ENCODE measurements at places on chromosomes 3 and 15.

- DNase-seq, result no peak
These were observed 6.7 kb downstream of the AMIGO3 start for GRCh38 chr3:49712631-49713317.

DNA sequence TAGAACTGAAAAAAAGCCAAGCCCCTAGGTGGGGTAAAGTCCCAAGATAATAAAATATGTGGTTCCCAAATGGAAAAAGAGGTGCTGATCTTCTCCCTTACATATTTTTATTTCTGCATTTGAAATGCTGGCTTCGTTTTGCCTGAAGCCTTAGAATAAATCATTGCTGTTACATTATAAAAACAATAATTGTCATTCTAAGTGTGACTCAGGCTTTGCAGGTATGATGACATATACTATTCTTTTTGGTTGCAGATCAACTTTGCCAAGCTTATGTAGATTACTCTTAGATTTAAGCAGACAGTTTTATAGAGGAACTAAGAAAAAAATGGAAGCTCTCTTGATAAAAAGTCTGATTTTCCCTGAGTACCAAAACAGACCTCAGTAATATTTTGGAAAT is 7.5 kb downstream of the IDH3A start:
- DNase-seq, result no peak

DNA sequence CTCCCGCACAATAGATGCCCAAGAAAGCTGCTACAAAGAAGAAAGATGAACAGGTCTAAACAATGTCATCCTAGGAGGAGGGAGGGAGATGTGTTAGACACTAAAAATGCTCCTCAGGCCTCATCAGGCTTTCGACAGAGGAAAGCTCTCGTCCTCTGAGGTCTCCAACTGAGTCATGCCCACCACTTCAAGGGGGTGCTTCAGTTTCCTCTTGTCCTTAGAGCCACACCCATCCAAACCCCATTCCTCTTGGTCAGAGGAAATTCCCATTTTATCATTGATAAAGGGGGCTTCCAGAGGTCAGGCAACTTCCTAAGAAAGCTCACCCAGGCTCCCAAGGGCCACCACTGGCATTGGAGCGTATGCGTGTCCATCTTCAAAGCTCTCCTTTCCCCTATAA is 50.1 kb downstream of the HEG1 start:
- no peak for DNase-seq

DNA sequence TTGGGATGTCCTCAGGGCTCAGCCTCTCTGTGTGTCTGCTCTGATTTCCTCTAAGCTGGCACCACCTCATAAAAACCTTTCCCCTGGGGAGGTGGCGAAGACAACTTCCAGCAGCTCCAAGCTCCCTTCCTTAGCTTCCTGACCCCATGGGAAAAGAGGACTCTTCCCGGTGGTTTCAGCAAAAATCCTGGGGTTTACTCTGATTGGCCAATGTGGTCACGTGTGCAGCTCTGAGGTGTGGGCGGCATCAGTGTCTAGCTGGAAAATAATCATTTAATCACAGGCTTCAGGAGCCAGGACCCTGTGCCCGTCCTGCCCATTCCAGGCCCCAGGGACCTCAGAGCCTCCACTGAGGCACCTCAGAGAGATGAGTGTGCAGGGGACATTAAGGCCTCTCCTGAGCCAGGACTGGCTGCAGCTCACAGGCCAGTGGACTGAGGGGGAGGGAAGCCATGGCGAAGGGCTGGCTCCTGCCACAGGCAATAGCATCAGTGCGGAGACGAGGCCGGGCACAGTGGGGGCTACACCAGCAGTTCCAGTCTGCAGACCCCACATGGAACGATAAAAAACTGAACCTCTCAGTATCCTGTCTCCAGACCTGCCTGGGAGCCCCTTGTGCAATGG is 104.1 kb downstream of the TPRA1 start:
- no peak for DNase-seq

DNA sequence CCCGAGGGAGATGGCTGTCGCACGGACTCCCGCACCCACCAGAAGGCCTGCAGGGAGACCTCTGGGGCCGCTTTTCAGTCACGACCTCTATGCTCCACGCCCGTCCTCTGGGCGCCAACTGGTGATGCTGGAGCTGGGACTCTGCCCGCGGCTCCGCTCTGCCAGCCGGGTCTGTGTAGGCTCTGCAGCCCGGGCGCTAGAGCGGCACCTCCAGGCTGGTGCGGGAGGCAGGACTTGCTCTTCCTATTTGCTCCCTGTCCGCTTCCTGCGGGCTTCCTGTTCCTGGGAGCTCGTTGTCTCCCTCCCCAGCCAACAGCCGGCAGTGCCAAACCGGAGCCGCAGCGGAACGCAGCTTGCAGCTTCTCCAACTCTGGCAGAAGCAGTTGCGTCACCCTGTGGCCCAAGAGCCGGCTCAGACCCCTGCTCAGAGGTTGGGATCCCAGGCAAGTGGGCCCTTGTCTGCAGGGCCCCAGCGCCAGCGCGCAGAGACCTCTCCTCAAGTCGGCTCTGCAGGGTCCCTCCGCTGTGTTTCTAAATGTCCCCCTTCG is 285.9 kb downstream of the XXYLT1 start:
- no peak for DNase-seq

- DNase-seq, result no peak
These were observed 17.2 kb upstream of the ANKDD1A start for GRCh38 chr15:64894395-64895056.

GRCh38 chr3:162400697-162401096 is 904.1 kb downstream of the OTOL1 start:
- no peak for DNase-seq

DNA sequence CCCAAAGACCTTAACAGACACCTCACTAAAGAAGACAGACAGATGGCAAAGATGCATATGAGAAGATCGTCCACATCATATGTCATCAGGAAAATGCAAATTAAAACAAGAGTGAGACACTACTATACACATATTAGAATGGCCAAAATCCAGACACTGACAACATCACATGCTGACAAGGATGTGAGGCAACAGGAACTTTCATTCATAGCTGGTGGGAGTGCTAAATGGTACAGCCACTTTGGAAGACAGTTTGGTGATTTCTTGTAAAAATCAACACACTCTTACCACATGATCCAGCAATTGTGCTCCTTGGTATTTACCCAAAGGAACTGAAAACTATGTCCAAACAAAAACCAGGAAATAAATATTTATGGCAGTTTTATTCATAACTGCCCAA is 17.6 kb downstream of the CHDH start:
- no peak for DNase-seq

DNA sequence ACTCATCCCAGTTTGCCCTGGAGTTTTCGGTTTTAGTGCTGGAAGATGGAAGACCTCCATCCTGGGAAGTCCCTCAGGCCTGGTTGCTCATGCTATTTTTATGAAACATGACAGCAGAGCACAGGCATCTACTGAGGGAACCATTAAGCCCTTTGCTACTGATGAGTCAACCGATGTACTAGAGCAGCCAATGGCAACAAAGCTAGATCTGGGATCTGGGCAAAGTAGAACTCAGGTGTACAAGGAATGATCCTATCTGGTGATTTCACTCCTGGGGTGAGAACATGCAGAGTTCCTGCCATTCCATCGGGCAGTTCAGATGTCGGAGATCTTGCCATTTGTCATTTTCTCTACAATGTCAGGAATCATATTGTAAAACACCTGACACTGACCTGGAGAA is 166.2 kb upstream of the NSMCE3 start:
- no peak for DNase-seq

DNA sequence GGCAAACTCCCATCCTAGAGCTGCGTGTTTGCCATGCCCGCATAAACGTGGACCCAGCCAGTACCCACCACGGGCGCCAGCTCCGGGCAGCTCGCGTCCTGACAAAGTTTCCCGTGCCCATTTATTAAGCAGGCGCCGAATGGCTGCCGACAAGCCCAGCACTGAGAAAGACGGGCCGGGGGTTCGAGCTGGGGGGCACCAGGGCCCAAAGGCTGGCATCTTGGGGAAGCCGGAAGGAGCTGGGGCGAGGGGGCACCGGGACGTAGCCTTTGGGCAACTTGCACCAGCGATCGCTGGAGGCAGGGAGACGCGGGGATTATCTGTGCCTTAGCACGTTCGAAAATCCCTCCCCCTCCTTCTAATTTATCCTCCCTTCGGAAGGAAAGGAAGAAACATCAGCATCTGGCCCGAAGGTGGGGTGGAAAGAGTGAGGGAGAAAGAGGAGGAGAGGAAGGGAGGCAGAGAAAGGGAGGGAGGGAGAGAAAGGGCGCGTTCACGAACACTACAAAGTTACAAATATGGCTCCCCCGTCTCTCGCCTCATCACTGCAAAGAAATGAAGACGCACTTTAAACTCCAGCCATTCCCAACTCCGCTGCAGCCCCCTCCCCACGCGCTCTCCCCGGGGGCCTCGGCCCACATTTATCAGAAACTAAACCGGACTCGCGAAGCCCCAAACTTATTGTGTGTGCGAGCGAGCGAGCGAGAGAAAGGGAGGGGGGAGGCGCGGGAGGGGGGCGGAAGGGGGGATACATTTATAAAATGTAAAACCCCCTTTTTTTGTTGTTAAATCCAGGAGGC is 1.0 kb downstream of the ANP32A start:
- DNase-seq, result peak; percentile 45

DNA sequence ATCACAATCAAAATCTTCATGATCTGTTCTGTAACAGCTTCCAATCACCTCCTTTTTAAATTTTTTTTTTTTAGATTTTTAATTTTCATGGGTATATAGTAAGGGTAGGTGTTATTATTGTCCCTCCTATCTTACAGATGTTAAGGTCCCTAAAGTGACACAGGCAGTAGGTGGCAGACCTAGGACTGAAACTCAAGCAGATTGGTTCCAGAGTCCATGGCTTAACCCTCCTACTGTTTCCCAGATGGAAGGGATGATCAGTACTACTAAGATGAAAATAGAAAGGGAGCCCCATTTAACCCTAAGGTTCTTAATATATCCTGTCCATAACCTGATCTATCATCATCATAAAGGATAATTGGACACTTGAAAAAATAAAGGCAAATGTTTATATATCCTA is 57.1 kb downstream of the CHAC1 start:
- no peak for DNase-seq

GRCh38 chr3:10248184-10248983 is at the start of gene TATDN2:
Gene TATDN2, plus strand, starts transcription at chr3:10248459. Its CDS starts 742 bp downstream, at chr3:10249201.
- peak; percentile 97 for DNase-seq

DNA sequence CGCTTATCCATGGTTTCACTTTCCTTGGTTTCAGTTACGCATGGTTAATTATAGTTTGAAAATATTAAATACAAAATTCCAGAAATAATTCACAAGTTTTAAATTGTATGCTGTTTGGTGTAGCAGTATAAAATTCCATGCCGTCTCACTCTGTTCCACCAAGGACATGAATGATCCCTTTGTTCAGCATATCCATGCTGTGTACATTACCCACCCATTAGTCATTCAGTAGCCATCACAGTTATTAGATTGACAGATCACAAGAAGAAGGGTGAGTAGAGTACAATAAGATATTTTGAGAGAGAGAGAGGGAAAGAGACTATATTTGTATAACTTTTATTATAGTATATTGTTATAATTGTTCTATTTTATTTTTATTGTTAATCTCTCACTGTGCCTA is 535.5 kb downstream of the SQOR start:
- no peak for DNase-seq

- peak; percentile 24 for DNase-seq
These were observed 8.7 kb upstream of the SUMF1 start for GRCh38 chr3:4475804-4476203.

GRCh38 chr15:89828281-89829145 is 13.9 kb upstream of the ANPEP start:
- DNase-seq, result no peak

DNA sequence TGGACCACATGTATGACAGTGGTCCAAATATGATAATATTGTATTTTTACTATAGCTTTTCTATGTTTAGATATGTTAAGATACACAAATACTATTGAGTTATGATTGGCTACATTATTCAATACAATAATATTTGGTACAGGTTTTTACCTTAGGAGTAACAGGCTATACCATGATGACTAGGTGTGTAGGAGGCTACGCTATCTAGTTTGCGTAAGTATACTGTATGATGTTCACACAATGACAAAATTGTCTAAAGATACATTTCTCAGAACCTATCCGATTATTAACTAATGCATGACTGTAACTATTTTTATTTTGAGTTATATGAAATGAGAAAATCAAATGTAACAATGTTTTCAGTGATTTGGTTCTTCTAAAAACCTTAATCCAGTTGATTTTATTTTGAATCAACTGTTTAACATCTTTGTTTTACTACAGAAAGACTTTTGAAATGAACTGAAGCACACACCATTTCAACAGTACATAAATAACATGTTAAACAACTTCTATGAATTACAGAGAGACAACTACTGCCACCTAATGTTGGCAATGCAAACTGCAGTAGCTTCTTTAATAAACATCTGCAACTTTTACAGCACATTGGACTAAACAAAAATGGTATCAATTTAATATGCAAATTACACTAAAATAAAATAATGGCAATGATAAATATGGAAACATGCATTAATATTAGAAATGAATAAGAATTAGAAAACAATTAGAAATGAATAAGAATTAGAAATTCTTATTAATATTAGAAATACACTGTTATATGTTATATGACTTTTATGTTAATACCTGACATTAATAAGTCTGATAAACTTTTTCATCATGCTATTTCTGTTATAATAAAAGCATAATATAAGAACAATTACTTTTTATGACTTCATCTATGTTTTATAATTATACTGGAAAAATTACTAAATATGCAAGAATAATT is 255.7 kb downstream of the MBNL1 start:
- DNase-seq, result peak; percentile 74

DNA sequence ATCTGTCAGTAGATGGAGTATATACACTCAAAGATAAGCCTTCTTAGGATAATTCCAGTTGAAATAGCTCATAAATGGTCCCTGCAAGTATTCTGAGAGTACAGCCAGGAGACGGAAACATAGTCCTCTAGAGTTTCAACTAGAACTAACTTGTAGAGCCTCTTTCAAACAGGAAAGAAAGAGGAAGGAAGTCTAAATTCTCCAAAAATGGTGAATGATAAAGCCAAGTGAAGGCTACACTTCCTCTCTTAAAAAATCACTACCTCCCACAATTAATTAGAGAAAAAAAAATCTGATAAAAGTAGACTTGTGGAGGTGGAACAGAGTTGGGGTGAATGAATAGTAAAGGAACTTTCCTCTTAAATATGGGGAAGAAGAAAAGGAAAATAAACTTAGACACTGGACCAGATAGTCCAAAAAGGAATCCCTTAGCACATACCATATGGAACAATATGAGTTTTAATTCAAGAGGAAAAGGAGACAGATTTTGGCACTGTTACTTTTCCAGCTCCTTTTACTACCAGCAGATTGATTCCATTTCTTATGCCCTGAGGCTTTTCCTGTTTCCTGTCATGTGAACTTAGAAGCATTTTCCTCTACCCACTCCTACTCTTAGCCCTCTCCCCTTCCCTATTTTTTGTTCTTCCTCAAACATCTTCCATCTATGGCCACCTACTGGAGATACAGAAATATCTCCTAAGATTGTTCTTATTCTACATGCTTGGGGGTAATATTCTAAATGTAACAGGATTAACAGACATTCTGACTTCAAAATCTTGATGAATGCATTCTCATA is 207.6 kb downstream of the CHST2 start:
- peak; percentile 42 for DNase-seq

DNA sequence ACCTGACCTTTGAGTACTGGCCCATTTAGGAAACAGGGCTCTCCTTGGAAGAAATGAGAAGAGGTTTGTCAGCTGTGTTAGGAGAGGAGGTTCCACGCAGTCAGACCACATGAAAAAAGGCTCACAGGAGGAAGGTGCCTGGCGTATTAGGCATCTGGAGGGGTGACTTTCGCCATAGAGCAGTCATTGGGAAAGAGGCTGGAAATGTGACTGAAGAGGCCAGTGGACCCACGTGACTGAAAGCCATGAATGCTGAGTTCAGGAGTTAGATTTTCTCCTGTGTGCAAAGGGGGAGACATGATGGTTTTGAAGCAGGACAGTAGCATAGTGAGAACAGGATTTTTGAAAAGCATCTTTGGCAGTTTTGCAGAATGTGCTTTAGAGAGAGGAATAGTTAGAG is 29.7 kb upstream of the RNF7 start:
- DNase-seq, result peak; percentile 18

All from AML-193 (cell line).